ENCODE measurements at places on chromosomes 1 and 21.

DNA sequence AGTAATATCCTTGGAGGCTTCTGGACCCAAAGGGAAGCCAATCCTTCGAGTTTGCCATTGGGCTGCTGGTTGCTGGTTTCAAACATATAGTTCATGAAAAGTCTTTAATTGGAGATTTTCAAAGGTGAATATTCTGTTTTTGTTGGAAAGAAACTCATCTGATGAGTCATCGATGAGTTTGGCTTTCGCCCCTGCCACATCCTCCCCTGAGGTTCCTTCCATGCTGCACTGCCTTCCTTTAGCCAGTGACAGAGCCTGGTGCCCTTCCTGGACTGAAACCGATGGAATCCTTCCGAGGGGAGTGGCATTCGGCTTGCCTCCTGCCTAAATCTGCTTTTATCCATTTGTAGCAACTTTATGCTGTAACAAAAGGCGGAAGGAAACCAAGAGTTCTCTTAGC, 550.0 kb downstream of the KIF26B start:
- DNase-seq, result no peak

GRCh38 chr1:53519421-53519820, 60.2 kb downstream of the DMRTB1 start:
- no peak for DNase-seq

- DNase-seq, result no peak
Measured at GRCh38 chr1:30607723-30608122, 115.7 kb downstream of the MATN1 start.

- no peak for DNase-seq
Measured at GRCh38 chr1:60133000-60133673, 59.6 kb upstream of the C1orf87 start.
